ENCODE measurements at places on chromosomes 16 and 17.

DNA sequence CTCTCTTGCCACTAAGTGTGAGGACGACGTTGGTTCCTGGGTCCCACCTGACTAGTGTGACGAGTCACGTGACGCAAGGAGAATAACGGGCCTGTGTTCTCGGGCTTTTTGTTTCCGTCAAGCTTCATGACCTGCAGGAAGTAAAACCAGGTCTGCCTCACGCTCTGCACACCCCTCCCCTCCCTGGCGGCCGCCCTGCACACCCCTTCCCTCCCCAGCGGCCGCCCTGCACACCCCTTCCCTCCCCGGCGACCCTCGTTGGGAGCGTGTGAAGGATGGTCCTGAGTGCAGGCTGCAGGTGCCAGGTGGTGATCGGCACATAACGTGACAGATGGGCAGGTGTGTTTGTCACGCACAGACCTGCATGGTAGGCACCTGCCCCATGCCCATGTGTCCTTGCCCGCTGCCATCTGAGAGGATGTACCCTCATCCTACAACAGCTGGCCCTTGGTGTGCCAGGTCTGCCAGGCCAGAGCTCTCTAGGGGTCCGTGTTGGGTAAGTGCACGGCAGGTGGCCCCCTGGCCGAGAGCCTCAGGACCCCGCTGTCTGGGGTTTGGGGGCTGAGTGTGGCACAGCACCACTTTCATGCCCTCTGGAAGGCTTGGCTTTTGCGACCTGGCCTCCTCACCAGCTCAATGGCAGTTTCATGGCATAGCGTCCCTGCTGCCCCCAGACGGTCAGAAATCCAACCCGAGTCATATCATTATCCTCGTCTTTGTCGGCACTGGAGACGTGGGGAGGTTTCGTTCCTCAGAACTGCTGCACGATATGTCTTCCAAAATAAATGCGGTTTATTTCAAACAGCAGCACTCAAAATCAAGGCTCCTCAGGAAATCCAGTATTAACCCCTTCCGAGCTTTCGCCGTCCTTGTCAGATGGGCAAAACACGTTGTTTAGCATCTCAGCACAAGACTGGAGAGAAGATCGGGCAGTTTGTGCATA, 191.8 kb upstream of the CHMP6 start:
- DNase-seq: no peak

- DNase-seq: no peak
Measured at GRCh38 chr16:66224626-66225025, 141.9 kb upstream of the CDH5 start.

DNA sequence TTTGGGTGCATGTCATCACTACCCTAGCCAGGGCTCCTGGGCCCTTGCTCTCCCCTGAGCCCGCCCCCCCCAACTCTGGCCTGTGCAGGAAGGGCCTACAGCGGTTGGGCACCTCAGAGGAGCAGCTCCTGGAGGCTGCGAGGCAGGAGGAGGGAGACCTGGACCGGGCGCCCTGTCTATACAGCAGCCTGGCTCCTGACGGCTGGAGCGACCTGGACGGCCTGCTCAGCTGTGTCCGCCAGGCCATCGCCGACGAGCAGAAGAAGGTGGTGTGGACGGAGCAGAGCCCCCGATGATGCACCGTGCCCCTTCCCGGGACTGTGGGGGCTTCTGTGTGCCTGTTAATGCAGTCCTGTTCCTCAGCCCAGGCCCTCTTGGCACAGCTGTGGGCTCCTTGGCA, 12.1 kb downstream of the SGSH start:
- no peak for DNase-seq

DNA sequence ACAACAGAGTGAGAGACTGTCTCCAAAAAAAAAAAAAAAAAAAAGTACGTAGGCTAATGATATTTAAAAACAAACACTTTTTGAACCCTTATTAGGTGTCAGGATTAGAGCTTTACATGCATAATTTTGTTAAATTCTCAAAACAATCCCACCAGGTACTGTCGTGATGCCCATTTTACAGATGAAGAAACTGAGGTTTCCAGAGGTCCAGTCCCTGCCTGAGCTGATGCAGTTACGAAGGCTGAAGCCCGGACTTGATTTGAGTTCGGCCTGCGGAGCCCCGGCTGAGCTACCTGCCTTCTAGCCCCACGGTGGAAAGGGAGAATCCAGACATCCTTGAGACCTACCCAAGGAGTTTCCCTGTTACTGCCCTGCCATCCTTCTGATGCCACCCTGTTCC, 137.5 kb upstream of the EEF2KMT start:
- DNase-seq: no peak

GRCh38 chr16:2779978-2780898, 3.2 kb upstream of the ELOB start:
- DNase-seq: no peak

GRCh38 chr16:4408323-4408690, 8.1 kb downstream of the CORO7 start:
- no peak for DNase-seq

GRCh38 chr17:38617967-38618760, 12.4 kb upstream of the SRCIN1 start:
- no peak for DNase-seq

DNA sequence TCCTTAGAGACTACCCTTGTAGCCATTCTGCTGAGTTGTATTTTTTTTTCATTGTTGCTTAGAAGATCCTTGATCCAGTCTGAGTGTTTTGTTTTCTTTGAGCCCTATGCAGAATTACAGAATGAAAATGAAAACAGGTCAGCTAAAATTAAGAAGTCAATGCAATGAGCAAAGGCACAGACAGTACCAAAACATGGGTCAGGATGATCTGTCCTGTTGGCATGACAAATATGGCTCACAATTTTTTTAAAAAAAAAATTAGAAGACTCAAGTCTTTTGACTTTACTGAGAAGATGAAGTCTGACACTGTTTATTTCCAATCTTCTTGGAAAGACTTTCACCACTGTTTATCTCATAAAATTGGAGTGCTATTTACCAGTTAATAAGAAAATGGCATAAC, 32.4 kb downstream of the KCNJ16 start:
- DNase-seq: no peak

DNA sequence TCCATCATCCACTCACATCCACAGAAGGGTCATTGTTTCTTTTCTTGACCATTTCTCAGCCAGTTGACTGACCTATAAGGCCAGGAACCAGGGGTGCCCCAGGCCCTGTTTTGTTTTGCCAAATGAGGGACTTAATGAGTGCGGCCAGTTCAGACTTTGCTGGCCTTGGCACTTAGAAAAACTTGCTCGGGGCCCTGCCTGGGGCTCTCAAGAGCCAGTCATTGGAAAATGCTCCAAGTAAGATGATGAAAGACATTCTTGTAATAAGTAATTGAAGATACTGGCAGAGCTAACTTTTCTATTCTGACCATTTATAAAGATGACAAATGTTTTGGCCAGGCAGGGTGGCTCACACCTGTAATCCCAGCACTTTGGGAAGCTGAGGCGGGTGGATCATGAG, 29.0 kb upstream of the CLEC18B start:
- DNase-seq: no peak

DNA sequence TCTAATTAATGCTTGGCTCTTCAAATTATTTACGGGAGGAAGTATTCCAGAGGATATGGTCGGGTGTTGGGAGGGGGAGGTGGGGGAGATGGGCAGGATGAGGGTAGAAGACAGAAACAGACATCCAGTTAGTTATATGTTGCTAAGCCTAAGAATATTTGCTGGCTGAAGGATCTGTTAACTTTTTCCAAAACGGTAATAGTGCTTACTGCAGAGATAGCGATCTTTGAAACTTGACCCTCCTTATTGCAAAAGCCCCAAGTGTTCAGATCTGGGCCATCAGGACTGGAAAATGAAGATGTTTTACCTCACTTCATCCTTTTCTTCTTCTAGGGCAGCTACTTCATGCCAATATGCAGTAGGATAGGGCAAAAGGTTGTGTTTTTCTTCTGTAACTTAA, 27.0 kb upstream of the MMD start:
- no peak for DNase-seq

- DNase-seq: no peak
Measured at GRCh38 chr17:2266865-2267228, 36.7 kb downstream of the SMG6 start.

Data from NCI-H1105 treated with DMSO at 0.1 percent for 48 hours (cell line).